ENCODE measurements at places on chromosomes 4 and X.

DNA sequence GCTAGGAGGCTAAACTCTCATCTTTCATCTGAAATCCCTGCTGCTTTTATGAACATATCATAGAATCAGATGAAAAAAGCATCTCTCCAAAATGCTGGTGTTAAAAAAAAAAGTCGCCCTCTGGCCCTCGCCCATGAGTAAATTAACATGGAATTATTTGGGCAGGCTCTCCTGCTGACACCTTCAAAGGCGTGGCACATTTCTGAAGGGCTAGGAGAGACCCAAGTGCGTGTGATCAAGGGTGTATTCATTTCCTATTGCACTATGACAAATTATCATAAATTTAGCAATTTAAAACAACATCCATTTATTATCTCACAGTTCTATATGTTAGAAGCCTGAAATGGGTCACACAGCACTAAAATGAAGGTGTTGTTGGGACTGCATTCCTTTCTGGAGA is 5.1 kb downstream of the ANXA3 start:
- DNase-seq = no peak

- no peak for DNase-seq
These were observed 312.9 kb downstream of the TRIML1 start for GRCh38 chr4:188452097-188452496.

GRCh38 chr4:21625447-21625846 is 323.1 kb downstream of the KCNIP4 start:
- no peak for DNase-seq

DNA sequence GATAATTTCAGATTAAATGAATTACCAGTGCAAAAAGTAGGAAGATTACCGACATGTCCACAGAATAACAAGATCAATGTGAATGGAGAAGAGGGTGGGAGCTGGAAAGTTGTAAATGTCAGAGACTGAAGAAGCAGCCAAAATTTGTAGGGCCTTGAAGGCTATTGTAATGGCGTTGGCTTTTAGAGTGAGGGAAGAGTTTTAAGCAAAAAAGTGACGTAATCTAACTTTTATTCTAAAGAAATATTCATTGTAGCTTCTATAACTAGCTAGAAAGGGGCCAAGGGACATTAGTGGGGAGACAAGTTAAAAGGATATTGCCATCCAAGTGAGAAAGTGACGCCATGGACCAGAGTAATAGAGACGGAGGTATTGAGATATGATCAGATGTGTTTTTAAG is 63.3 kb upstream of the PCDH7 start:
- DNase-seq = no peak

- no peak for DNase-seq
These were observed 49.8 kb upstream of the TNIP3 start for GRCh38 chr4:121213940-121214339.

- DNase-seq = no peak
These were observed 91.3 kb downstream of the PPP1R2C start for GRCh38 chrX:42686706-42687105.

DNA sequence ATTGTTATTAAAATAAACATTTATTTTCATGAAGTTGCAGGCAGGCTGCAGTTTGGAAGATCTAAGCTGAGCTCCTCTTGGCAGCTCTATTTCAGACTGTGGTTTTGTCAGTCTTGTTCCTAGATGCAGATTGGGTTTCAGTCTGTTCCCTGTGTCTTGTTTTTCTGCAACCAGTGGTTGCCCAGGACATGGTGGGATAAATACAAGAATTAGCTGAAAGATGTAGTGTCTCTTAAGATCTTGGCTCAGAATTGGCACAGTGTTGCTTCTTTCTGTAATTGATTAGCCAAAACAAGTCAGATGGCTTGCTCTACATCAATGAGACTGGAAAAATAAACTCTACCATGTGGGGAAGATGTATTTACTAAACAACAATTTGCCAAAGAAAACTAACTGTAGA is 283.0 kb upstream of the BOD1L1 start:
- no peak for DNase-seq

DNA sequence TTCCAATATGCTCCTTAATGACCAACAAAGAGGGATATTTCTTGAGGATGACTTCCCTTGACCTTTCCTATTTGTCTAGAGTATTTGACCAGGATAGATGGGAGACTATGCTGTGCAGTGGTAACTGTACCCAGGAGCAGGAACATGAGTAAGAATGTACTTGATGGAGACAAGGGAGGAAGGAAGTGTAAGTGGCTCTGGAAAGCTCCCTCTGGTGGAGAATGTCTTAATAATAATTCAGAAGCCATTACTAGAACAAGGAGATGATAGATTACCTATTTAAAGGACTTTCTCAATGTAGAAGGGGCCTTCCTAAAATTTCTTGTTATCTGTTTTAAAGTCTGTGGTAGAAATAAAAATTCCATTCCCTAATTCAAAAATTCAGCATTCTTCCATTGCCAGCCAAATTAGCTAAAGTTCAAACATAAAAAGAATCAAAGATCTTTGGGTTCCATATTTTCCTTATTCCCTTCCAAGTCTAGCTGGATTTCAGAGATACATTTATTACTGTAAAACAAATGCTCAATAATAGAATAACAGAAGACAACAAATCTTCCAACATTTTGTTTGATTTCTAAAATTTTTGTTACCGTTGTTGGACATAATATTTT is 83.8 kb downstream of the GRID2 start:
- no peak for DNase-seq

GRCh38 chr4:54228961-54229501 is at the start of gene PDGFRA:
TSS of gene PDGFRA (plus strand) at chr4:54229293. CDS start at chr4:54258769, 29,476 bp downstream.
- no peak for DNase-seq

DNA sequence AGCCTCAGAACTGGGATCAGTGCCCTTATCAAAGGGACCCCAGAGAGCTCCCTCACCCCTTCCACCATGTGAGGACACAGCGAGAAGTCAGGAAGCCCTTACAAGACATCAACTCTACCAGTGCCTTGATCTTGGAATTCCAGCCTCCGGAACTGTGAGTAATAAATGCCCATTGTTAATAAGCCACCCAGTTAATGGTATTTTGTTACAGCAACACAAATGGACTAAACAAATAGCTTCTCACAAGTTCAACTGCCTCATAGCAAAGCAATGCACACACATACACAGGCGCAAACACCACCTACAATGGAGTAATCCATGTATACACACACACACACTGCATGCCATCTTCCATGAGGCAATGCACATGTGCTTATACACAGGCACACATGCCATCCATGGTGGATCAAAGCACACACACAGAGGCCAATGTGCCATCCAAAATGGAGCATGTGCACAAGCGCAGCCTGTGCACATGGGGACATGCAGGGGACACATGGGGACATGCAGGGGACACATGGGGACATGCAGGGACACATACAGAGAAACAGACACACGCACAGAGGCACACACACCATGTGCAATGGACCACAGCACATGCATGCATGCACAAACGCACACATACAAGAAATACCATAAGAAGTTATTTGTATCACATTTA is 137.6 kb upstream of the TBL1X start:
- DNase-seq = no peak

DNA sequence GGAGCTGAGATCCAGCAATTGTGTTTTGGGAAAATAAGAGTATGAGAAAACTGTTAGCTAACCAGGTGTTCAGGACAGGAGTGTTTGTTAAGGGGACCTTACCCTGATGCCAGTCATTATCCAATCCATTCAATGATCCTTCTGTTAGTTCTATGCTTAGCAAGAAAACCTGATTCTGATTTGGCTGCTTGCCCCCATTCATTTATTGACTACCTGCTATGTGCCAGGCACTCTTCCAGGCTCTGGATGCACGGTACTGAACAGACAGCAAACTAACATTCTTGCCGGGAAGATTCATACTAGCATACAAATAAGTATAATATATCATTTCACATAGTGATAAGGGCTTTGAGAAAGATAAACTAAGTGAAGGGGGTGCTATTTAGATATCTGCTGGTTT is 1.0 kb upstream of the MECP2 start:
- no peak for DNase-seq

- no peak for DNase-seq
These were observed 9.3 kb downstream of the DMP1 start for GRCh38 chr4:87659247-87659931.

DNA sequence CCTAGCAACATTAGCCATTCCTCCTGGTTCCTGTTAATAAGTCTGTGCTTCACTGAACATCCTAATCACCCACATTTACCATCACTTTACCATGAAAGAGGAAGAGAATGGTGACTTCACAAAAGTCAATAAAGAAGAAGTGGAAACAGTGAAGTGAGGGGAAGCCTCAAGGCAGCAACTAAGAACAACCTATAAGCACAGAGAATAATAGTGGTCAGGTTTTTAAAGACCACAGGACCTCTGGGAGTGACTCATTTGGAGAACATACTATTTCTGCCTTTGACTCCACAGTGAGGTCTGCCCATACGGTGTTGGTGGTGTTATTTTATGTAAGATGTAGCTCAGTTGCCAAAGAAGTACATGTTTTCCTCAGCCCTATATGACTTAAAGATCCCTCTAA is 86.0 kb upstream of the TET2 start:
- no peak for DNase-seq

- no peak for DNase-seq
These were observed 94.9 kb downstream of the ADRA2C start for GRCh38 chr4:3860913-3861636.

DNA sequence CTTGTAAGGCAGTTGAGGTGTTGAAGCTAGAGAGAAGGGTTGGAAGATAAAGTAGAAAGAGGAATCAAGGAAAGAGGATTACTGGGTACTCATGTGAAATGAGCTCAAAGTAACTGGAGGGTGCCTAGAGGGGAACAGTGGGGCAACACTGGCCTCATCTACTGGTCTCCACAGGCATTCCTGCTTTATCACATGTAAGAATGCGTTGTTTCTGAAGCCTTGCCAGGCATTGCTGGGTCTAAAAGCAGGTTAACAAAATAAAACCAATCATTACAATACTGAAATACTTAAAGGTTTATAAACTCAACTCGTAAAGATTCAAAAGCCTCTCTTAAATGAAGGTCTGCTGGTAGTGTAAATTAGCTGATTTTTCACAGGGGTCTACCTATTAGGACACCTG is 96.0 kb downstream of the FANCB start:
- DNase-seq = no peak

- DNase-seq = no peak
These were observed 5.4 kb downstream of the TBC1D1 start for GRCh38 chr4:37896206-37896860.

DNA sequence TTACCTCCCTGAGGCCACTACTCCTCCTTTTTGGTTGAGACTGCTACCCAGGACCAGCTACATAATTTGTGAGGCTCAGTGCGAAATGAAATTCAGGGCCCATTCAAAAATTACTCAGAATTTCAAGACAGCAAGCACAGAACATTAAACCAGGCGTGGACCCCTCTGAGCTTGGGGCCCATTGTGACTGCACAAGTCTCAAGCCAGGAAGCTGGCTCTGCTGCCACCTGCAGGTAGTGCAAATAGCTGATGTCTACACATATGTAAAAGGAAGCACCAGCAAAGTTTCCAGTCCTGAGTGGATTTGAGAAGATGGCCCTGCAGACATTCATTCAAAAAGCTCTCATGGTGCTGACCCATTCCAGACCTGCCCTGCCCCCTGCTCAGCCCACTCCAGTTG is 213.4 kb upstream of the LNX1 start:
- no peak for DNase-seq

- DNase-seq = no peak
These were observed 390.0 kb upstream of the GALNT7 start for GRCh38 chr4:172778583-172778982.

Measured in central memory CD4-positive, alpha-beta T cell (primary cell).